Heart left ventricle (tissue), 16 donors: ENCODE measurements at places on chromosomes 13 and 19. TPM values are rescaled to one million over a fixed set of nuclear protein-coding genes. Genes with fewer than 3 reads are reported as not detected.

DNA sequence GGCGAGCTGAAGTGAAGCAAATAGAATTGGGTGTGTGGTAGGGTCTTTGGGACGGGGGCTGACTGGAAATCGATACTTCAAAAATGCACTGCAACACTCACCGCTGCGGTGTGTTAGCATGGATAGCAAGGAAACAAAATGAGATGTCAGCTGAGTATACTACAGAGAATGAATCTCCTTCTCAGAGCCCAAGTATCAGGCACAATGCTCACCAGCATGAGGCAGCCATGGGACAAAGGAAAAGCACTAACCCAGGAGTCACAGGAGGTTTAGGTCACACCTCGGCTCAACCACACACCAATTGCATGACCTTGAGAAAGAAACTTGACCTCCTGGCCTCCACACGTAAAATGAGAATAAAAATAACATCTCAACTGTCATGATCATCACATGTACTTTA lies 74.0 kb downstream of the FAM216B start:
- no peaks in the 10 kb centered on the region for H3K27me3 ChIP-seq
- no peak overlapping the region for H3K27ac ChIP-seq
- no peaks in the 10 kb centered on the region for H3K36me3 ChIP-seq
- DNase-seq = no peak

ZNF430 gene
- total RNA-seq = 4.1 TPM

- no peak overlapping the region for H3K27ac ChIP-seq
- H3K36me3 ChIP-seq = no peaks in the 10 kb centered on the region
- H3K27me3 ChIP-seq = no peaks in the 10 kb centered on the region
Observed at GRCh38 chr13:59801107-59801880, 362.4 kb downstream of the DIAPH3 start.

DNA sequence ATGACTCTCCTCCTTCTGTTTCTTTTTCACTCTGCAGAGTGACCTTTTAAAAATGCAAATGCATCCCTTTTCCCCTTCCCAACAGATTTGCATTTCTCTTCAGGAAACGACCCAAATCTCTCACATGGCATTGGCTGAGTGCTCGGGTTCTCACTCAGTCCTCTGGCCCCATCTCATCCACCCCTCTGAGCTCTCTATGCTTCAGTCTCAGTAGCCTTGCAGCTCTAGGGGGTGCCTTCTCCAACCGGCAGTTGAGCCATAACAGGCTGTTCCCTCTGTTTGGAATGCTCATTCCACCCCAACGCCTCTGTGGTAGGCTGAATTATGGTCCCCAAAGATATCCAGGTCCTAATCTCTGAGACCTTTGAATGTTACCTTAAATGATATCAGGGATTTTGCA lies 78.2 kb downstream of the AKAP11 start:
- H3K36me3 ChIP-seq = no peaks in the 10 kb centered on the region
- H3K4me3 ChIP-seq = no peak overlapping the region
- peaks cover 17% of the 10 kb centered on the region for H3K4me1 ChIP-seq
- H3K27me3 ChIP-seq = no peaks in the 10 kb centered on the region
- DNase-seq = no peak

GRCh38 chr19:14198384-14199376 lies 7.3 kb downstream of the ADGRL1 start:
- no peaks in the 10 kb centered on the region for H3K4me1 ChIP-seq
- no peaks in the 10 kb centered on the region for H3K27me3 ChIP-seq
- DNase-seq = no peak
- no peaks in the 10 kb centered on the region for H3K36me3 ChIP-seq
- no peak overlapping the region for H3K4me3 ChIP-seq
- H3K27ac ChIP-seq = no peak overlapping the region

DNA sequence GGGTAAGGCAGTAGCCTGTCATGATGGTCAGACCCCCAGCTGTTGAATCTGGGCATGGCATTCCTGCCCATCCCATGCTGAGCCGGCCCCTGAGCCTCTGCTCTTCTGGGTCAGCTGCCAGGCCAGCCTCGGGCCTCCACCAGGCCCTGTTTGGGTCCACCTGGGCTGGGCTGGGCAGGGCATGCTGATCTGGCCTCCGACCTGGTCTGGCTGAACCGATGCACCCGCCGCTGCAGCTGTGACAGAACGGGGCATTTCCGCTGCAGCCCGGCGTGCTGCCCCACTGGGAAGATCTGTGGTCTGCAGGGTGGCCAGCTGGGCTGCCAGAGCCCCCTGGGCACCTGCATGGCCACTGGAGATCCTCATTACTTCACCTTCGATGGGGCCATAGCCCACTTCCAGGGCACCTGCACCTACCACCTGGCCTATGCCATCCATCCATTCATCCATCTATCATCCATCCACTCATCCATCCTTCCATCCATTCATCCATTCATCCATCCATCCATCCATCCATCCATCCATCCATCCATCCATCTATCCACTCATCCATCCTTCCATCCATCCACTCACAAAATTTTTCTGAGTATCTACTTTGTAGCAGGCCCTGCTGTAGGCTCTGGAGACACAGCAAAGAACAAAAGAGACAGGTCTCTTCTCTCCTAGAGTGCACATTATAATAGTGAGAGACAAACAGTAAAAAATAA lies 21.5 kb upstream of the FXYD3 start:
- H3K36me3 ChIP-seq = no peaks in the 10 kb centered on the region
- no peak overlapping the region for H3K4me3 ChIP-seq
- peaks cover 14% of the 10 kb centered on the region for H3K4me1 ChIP-seq
- peaks cover 10% of the 10 kb centered on the region for H3K27me3 ChIP-seq

- no peaks in the 10 kb centered on the region for H3K27me3 ChIP-seq
- H3K36me3 ChIP-seq = no peaks in the 10 kb centered on the region
- DNase-seq = no peak
- H3K4me1 ChIP-seq = no peaks in the 10 kb centered on the region
Observed at GRCh38 chr19:2744113-2744512, 4.3 kb upstream of the SLC39A3 start.

DNA sequence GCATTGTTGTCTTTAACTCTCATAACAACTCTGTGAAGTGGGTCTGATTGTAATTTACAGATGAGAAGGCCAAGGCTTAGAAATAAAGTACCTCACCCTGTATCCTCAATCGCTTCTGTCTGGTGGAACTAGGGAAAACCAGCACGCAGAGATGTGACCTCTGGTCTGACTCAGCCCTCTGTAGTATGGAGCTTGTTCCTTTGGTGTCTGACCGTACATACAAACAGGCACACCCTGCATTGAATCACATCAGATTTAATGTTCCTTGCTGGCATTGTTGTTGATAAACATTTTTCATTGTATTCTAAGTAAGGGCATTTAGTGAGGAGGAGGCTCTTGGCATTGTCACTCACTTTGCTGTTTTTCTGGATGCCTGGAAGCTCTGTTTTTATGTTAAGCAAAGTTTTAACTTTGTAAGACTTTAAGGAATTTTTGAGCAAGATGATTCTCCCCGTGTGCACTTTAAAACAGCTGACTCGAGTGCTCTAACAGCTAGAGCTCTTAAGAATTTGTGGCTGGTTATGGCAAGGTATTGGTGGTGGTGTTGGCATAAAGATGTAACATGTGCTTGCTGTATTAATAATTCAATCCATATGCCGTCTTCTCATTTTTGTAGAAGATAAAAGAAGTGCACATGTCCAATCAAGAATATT lies 89.0 kb upstream of the SPATA13 start:
- H3K27ac ChIP-seq = no peak overlapping the region
- no peak overlapping the region for H3K4me3 ChIP-seq
- DNase-seq = no peak
- H3K4me1 ChIP-seq = peaks cover 21% of the 10 kb centered on the region
- no peaks in the 10 kb centered on the region for H3K36me3 ChIP-seq

DNA sequence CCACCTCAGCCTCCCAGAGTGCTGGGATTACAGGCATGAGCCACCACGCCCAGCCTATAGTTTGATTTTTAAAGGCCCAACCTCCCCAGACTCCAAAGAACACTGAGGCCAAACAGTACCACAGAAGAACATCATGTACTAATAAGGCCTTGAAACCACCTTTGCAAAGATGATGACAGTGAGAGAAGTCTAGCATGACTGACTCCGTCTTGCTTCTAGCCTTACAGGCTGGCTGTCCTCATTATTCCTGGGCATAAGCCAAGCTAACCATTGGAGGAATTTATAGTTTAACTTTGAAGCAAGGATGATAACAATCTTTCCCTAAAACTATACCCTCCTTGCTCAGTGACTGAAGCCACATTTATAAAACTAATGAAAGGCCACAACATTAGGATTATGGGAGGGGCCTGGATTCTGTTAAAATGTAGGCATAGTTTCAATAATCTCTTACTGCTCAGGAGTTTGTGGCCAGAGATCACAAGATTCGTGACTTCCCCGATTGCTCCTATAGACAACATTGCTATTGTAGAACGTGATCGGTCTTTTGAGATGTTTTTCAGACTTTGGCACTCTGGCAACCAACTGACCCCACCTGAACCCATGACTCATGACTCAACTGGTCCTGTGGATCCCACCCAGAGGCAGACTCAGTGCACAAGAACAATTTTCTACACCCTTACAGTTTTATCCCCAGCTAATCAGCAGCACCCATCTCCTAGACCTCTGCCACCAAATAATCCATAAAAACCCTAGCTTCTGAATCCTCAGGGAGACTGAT lies 17.6 kb downstream of the GPR42 start:
- no peak for DNase-seq
- H3K27me3 ChIP-seq = peaks cover 3% of the 10 kb centered on the region
- H3K36me3 ChIP-seq = no peaks in the 10 kb centered on the region
- no peak overlapping the region for H3K27ac ChIP-seq
- no peaks in the 10 kb centered on the region for H3K4me1 ChIP-seq

IGLON5 gene
- total RNA-seq = not detected

DNA sequence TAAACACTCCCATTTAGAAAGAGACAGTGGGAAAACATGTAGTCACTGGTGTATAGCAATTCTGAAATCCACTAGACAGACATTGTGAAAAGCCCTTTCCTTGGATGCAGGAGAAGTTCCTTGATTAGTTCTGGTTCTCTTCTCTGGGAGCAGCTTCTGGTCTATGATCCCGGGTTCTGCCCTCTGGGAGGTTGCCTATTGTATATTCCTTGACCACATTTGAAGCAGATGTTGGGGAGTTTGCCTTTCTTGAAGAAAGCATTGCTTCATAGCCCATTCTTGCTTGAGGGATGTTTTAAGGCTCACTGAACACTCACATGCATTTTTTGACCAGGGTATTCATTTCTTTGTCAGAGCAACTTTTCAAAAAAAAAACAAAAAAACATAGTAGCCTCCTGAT lies 211.9 kb downstream of the NDFIP2 start:
- H3K4me1 ChIP-seq = no peaks in the 10 kb centered on the region
- H3K4me3 ChIP-seq = no peak overlapping the region
- no peak overlapping the region for H3K27ac ChIP-seq
- no peaks in the 10 kb centered on the region for H3K27me3 ChIP-seq

DNA sequence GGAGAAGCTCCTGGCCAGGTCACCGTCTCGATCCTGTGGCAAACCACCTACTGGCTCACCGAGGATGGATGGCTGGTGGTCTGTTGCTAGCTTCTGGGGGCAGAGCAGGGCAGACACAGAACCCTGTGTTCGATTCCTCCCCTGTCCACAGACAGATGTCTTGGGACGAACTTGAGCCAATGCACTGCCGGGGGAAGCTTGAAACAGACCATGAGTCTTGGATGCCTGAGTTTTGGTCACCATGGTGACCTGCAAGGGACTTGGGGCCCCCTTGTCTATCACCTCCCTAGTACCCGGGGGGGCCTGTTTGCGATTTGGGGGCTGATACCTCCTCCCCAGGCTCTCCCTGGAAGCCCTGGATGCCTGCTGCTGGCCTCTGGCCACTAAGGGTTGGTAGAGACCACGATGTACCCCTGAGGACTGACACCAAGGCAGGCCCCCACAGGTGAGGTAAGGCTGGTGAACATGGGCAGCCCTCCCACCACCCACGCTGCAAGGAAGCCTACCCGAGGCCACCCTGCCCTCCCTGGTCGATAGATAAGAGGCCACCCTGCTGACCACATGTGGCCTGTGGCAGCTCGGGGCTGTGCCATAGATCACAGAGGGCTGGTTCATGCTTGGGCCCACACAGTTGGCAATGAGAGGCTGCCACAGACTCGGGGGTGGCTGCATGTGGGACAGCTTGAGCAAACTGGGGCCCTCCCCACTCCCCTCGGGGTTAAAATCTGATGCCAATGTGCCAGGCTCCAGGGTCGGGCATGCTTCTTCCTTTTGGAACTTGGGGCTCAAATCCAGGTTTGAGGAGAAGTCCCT lies 10.7 kb downstream of the IQCN start:
- no peak for DNase-seq
- H3K27me3 ChIP-seq = no peaks in the 10 kb centered on the region
- H3K4me3 ChIP-seq = no peak overlapping the region

DNA sequence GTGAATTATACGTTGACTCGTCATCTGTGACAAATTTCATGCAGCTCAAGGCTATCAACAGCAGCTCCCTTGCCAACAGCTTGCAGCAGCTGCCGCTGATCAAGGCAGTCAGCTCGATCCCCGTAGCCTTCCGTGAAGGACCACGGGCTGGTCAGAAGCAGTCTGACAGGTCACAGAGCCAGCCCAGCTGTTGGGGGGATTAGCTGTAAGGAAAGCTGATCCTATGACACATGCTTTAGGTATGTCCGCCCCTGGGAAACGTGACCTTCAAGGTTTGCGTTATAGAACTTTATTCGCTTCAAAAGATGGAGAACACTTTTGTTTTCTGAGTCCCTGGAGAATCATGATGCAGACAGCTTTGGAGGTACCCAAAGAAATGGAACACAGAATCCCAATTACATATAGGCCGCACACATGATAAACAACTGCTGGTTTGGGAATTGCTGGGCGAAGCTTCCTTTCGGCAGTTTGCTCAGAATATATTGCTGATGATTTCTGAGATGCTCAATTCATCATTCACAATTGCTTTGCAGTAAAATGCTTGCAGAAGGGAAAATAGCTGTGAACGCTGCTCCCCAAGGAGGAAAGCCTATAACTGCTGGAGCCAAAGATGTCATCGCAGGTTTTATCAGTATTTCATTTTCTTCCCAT lies 62.6 kb upstream of the USP29 start:
- H3K4me1 ChIP-seq = no peaks in the 10 kb centered on the region
- H3K4me3 ChIP-seq = no peak overlapping the region
- no peaks in the 10 kb centered on the region for H3K36me3 ChIP-seq

DNA sequence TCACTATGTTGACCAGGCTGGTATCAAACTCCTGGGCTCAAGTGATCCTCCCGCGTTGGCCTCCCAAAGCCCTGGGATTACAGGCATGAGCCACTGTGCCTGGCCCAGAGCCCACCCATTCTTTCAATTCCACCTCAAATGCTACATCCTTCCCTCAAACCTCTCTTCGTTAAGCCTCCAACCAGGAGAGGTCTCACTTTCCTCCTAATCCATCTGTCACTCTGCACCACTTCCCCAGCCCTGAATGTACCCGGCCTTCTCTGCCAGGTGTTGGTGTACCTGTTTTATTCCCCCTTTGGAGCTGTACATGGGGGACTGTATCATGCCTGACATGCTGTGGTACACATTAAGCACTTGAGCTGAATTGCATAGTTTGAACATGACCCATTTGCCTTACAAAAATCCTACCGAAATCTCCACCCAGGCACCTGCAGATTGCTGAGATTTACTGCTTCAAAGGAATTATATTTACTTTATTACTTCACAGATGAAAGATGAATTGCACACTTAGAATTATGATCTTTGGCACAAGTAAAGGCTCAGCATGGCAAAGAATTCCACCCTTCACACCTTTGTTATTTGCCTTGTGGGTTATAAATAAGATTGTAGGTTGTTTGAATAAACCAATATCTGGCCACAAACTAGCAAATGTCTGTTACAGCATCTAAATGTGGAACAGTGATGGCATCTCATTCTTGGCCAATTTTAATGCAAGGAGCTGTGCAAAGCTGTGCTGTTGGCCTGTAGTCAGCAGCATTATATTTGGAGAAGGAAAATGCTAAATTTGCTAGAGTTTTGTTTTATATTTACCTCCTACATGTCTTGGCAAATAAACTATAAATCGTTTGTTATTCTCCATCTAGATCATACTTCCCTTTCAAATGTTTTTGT lies 15.6 kb upstream of the WASF3 start:
- no peaks in the 10 kb centered on the region for H3K4me1 ChIP-seq
- no peaks in the 10 kb centered on the region for H3K36me3 ChIP-seq
- H3K27me3 ChIP-seq = no peaks in the 10 kb centered on the region
- H3K4me3 ChIP-seq = no peak overlapping the region
- no peak overlapping the region for H3K27ac ChIP-seq

OVOL3 gene
- not detected for total RNA-seq
